ENCODE measurements at places on chromosomes 2 and 18.

- DNase-seq = no peak
These were observed 2.9 kb upstream of the MBP start for GRCh38 chr18:77135339-77136075.

- DNase-seq = no peak
These were observed 5.5 kb upstream of the MAP4K4 start for GRCh38 chr2:101692041-101692440.

DNA sequence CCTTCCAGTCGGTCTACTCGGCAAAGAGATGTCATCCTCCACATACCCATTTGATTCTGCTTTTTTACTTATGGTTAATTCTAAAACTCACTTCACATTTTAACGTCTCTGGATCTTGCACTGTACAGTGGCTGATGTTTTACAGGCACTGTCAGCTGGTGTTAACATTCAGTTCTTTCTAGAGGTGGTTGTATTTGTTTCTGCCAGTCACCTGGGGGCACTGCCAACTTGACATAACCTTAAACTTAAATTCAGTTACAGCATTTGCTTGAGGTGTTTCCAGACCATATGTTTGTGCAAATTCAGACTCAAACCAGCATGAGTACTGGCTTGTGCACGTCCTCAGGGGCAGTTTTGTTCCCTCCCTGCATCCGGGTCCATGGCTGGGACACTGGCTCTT, 5.3 kb upstream of the TMEM185B start:
- DNase-seq = no peak

- no peak for DNase-seq
These were observed 31.7 kb downstream of the CELF4 start for GRCh38 chr18:37533647-37534584.

GRCh38 chr2:236986524-236987330, 99.0 kb upstream of the COPS8 start:
- no peak for DNase-seq

DNA sequence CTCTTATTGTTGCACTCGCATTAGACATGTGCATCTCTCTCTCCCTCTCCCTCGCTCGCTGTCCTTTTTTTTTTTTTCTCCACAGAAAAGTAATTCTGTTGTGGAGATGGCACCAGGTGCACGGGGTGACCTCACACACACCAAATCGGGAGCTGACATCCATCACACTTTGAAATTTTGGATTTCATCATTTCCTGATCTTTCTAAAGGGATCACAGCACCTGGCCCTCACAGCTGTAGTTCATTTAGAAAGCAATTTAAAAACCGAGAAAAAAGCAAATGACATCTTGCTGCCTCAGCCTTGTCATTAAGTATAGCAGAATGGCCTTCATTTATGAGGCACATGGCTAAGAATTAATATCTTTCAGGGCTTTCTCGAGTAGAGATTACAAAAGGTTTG, 717.2 kb downstream of the RNF144A start:
- DNase-seq = no peak

DNA sequence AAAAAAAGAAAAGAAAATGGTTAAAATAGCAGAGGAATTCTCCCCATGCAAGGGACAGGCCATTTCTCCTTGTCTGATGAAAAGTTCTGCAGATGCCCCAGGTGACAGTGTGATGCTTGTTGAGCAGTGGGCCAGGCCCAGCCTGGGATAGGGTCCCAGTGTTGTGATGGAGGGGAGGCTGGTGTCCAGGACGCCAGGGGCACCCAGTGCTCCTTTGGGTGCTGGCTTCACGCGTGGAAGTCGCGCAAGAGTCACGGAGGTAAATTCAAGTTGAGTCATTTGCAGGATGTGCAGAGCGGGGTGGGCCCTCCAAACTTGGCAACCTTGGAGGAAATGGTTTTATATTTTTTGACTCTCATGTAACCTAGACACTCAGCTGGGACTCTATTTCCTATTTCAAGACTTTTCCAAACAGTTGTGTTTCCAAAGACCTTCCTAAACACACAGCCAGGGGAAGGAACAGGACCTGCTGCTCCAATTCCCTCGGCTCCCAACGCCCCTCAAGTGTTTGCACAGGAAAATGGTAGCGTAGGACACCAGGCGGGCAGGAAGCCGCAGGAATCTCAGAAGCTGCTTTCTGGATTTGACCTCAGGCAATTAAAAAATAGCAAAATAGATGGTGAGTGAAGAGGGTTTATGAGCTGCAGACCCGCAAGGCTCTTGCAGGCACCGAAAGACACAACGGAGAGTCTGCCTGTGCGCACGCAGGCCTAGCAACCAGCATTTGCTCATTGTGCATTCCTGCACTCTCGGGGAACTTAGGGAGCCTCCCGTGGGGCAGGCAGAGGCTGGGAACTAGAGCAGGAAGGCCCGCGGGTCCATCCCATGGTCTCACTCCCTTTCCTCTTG, 107.1 kb upstream of the ODC1 start:
- no peak for DNase-seq

GRCh38 chr2:229170171-229170570, 100.9 kb downstream of the PID1 start:
- DNase-seq = no peak

- DNase-seq = no peak
These were observed 205.6 kb downstream of the FAM210A start for GRCh38 chr18:13520741-13521140.

GRCh38 chr2:168155680-168156079, 91.7 kb downstream of the STK39 start:
- no peak for DNase-seq

GRCh38 chr2:71907503-71907902, 240.2 kb downstream of the CYP26B1 start:
- no peak for DNase-seq

GRCh38 chr2:46887028-46887885, 28.3 kb downstream of the MCFD2 start:
- no peak for DNase-seq

- DNase-seq = no peak
These were observed 233.1 kb downstream of the SEPTIN10 start for GRCh38 chr2:109380502-109381326.

DNA sequence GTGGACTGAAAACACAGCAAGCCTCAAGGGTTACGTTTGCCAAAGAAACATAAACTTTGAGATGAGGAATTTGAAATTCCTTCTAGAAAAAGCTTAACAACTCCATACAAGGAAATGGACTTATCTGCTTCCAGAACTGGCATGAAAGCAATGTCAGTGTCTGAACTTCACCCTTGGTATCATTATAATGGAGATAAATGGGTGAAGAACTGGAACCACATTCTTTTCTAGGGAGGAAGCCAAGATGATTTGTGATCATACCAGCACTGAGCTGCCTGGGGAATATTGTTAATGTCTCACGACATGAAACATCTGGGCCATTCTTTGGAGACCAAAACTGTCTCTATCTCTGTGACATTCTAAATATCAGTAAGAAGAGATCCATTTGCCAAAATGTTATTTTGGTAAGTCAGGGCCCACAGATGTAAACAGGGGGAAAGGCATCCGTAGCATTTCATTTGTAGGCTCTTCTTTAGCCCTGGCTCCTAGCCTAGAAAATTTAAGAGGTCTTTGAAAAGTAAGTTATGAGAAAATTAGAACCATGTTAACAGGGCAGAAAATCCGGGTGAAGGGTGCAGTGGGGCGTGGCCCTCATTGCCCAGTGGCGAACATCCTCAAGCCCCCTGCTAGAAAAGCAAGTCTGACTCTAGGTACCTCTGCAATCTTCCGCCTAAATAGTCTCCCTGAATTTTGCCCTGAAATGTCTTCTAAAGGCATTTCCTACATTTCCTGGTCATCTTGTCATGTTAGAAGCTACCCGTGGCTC, 295.3 kb upstream of the EPAS1 start:
- no peak for DNase-seq

- no peak for DNase-seq
These were observed 67.3 kb downstream of the ITGB6 start for GRCh38 chr2:160132761-160133160.

GRCh38 chr2:20585710-20586594, 64.9 kb downstream of the HS1BP3 start:
- no peak for DNase-seq

DNA sequence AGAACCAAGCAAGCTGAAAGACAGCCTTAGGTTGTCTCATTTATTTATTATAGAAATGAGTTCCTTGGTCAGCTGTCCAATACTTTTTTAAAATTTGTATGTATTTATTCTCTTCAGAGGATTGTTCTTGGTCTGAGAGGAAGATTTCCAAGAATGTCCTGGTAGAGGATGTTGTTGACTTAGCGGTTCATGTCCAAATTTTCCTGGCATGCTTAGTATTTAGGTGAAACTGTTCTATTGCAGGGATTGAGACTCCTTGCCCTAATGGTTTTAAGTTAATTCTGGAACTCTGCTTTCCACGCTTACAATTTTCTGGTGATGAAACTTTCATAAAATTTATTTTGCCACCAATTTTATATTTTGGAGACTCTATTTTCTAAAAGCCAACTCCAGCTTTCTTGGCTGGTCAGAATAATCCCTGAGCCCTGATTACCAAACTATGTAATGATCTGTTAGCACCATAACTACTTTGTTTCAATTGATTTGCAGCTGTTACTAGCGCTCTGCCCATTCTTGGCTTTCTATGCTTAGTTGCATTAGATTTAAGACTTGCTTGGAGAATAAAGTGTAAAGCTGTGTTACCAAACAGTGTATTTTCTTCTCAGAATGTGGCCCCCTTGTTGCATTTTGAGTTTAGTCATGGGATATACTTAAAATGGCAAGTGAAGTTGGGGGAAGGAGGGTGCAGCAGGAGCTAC, 1868.8 kb upstream of the CELF4 start:
- DNase-seq = no peak

DNA sequence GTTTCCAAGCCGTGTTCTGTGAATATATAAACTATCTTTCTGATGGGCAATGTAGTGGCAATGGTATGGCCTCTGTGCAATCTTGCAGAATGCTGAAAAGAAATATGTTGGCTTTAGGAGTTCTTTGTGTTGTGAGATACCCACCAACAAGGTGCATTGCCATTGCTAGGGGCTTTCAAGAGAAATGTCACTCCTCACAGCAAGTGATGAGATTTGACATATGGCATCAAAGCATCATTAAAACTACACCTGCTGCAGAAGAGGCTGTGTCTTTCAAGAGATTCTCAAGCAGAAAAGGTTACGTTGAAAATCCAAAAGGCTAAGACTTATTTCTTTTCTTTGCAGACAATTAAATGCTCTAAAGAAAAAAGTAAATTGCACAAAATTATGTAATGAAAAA, 1110.8 kb downstream of the CBLN2 start:
- no peak for DNase-seq

DNA sequence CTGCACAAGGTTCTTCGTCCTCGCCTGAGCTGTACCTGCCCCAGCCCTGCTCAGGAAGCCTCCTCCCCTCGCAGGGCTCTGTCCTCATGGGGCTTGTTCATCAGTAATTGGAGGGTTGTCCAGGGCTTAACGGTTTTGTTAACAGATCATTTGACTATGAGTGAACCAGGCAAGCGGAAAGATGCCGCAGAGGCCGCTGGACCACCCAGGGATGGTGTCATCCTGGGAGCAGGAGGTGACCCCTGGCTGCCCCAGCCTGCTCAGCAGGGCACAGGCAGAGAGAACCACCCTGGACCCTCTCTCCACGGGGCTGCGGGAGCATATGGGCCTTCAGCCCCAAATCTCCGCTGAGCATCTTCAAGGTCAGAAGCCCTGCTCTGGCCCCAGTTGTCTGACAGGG, 264.3 kb downstream of the KLHL29 start:
- DNase-seq = no peak

GRCh38 chr2:185860321-185860720, 121.7 kb downstream of the FSIP2 start:
- no peak for DNase-seq

GRCh38 chr18:27378431-27379095, 193.5 kb upstream of the CHST9 start:
- DNase-seq = no peak

DNA sequence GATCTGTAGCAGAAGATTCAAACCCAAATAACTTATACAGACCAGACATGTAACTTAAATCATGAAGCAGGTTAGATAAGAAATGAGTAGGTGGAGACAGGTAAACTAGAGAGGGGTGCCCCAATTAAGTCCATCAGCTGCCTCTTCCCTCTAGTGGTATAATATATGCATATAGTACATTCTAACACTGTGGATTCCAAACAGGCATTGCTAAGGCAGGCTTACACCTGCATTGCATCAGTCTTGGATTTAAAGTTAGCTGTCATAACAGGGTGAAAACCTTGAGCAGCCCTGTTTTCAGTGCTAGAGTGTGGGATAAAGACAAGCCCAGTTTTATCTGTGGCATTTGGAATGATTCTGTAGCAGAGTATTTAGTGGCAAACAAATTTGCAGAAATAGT, 63.4 kb downstream of the NYAP2 start:
- no peak for DNase-seq

DNA sequence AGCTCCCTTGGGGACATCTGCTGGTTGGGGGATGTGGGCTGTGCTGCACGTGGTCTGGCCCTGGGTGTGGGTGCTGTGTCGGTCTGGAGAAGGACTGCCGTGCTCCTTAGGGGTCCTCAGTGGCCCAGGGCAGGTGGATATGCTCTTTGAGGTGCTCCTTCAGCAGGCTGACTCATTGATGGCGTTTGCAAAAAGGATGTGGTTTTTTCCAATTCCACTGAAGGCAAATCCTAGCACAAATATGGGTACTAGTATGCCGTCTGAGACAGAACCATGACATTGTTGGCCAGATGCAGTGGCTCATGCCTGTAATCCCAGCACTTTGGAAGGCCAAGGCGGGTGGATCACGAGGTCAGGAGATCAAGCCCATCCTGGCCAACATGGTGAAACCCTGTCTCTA, 3.3 kb downstream of the PPP1R7 start:
- no peak for DNase-seq

DNA sequence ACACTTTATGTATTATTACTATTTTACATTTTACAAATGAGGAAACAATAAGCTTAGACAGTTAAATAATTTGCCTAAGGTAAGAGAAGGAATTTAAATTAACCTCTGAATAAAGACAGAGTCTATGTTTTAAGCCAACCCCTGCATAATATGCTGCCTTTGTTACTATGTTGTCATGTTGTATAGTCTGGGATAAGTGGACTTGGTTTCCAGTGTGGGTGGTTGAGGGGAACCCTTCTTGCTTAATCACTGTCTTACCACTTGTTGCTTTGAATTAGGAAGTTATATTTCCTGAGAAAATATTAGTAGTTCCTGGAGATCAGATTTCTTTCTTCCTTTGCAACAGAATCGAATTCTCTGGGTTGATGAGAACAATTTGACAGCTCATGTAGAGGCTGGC, 52.6 kb downstream of the AGPS start:
- DNase-seq = no peak

- DNase-seq = no peak
These were observed 12.0 kb upstream of the TUBB6 start for GRCh38 chr18:12296087-12296403.
